Left lung (tissue), 14 donors: ENCODE measurements at places on chromosomes 3 and 15. TPM values are rescaled to one million over a fixed set of nuclear protein-coding genes. Genes with fewer than 3 reads are reported as not detected.

Gene KIF7
- 14.4 TPM for polyA plus RNA-seq

Gene SNTN
- polyA plus RNA-seq, result 10.5 TPM

Gene DPPA4
- polyA plus RNA-seq, result 2.7 TPM

Gene BFSP2
- not detected for polyA plus RNA-seq

Gene CXCR6
- polyA plus RNA-seq, result 0.83 TPM

Gene CPN2
- not detected for polyA plus RNA-seq

Gene NDN
- 89.1 TPM for polyA plus RNA-seq

Gene UROC1
- polyA plus RNA-seq, result 0.24 TPM

Gene PATL2
- 0.88 TPM for polyA plus RNA-seq

Gene MORC1
- not detected for polyA plus RNA-seq

Gene CLDN16
- polyA plus RNA-seq, result 0.04 TPM

Gene MOBP
- 0.16 TPM for polyA plus RNA-seq

Gene SLC28A2
- polyA plus RNA-seq, result 0.37 TPM
